ENCODE measurements at places on chromosomes 7 and 10.

GRCh38 chr10:87559392-87559791 lies 54.7 kb downstream of the MINPP1 start:
- no peak for DNase-seq

GRCh38 chr7:34718867-34719266 lies 60.8 kb downstream of the NPSR1 start:
- DNase-seq, result no peak

- no peak for DNase-seq
These were observed 167.2 kb downstream of the WNT2 start for GRCh38 chr7:117155694-117156093.

DNA sequence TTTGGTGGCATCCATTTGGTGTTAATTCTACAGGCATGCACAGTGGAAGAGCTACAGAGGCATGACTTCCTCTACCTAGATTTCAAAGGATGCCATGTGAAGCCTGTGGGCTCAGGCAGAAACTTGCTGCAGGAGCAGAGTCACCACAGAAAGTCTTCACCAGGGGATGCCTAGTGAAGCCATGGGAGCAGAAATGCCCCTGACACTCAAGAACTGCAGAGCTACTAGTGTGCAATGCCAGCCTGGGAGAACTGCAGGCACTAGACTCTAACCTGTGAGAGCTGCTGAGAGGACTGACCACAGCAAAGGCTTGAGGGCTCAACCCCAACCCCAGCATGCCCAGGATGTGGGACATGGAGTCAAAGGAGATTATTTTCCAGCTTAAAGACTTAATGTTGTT lies 3.9 kb downstream of the OR9A2 start:
- no peak for DNase-seq

- no peak for DNase-seq
These were observed 297.0 kb upstream of the AUTS2 start for GRCh38 chr7:69301253-69301652.

DNA sequence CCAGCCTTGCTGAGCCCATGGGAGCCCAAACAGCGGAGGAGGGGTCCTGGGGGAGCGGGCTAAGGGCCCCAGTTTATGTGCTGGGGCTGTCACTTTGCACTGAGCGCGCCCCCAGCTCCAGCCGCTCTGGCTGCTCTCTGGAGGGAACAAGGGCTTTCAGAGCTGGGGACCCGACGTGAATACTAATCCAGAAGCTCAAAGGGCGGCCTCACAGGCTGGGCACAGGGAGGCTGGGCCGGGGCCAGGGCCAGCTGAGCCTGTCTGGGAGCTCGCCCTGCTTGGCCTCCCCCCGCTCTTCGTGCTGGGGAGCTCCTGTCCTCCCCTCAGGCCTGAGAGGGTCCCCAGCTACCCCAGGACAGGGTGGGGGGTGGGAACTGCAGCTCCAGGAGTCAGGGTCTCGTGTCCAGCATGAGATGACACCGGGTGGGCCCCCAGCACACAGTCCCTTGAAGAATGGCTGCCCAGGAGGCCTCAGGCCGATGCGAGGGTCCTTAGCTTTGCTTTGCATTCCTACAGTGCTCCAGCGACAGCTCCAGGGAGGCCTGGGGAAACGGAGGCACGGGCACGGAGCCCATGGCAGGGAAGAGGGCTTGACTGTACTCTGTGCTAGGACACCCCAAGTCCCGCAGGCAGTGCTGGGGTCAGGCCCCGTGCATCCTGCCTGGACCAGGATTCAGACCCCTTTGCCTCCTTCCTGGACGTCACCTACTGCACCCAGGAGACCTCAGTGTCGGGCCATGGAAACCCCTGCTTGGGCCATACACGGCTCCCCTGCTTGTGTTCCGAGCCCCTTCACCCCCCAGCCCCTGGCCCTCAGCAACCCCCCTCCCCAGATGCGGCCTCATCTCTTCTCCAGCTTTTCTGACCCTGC lies 5.8 kb upstream of the AMZ1 start:
- DNase-seq, result no peak

GRCh38 chr10:92913973-92914372 lies 65.7 kb downstream of the EXOC6 start:
- DNase-seq, result no peak

DNA sequence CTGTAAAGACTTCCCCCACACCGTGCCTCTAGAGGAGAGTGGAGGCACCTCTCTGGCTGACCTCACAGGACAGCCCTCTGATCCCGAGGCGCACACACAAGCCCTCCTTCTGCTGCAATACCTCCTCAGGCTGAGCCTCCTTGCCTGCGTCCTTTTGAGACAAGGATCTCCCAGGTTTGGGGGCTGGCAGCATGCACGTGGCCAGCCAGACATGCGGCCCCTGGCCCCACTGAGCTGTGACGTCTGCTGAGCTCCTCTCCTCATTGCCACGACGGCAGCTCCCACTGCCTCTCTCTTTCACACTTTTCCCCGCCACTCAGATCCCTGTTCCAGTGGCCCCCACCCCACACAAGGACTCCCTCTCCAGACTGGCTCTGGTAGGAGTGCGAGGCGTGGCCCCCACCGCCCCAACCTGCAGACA lies 12.2 kb upstream of the DNAAF5 start:
- DNase-seq, result no peak

GRCh38 chr10:774223-774622 lies 84.8 kb upstream of the DIP2C start:
- DNase-seq, result no peak

- no peak for DNase-seq
These were observed 80.8 kb downstream of the CHST15 start for GRCh38 chr10:124012583-124012982.

- DNase-seq, result no peak
These were observed 222.8 kb downstream of the TNS3 start for GRCh38 chr7:47358944-47359588.

- no peak for DNase-seq
These were observed 82.5 kb upstream of the CAPZA2 start for GRCh38 chr7:116779931-116780330.

- DNase-seq, result peak; percentile 2
These were observed 957 bp upstream of the SVIL start for GRCh38 chr10:29635711-29636144.

GRCh38 chr7:140877249-140877524 lies 47.5 kb downstream of the BRAF start:
- no peak for DNase-seq

DNA sequence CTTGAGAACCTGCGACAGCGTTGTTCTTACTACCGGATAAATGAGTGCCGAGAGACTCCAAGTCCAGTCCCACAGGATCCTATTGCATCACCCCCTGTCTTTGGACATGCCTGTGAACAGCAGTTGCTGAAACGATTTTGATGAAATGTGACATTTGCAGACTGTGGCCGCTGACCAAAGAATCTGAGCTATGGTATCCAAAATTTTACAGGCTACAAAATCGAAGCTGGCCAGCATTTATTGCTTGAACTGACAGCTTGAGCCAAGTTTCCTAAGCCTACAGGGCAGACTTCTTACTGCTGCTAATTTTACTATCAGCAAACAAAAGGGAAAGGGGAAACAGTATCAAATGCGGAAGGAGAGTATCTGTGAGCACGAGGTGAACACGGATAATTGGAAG lies 12.1 kb upstream of the NPVF start:
- DNase-seq, result no peak

- DNase-seq, result no peak
These were observed 182.5 kb downstream of the LRMDA start for GRCh38 chr10:75613685-75614504.

- no peak for DNase-seq
These were observed 56.0 kb upstream of the DDC start for GRCh38 chr7:50621206-50621605.

GRCh38 chr10:59337201-59337652 lies 25.1 kb downstream of the FAM13C start:
- DNase-seq, result no peak

DNA sequence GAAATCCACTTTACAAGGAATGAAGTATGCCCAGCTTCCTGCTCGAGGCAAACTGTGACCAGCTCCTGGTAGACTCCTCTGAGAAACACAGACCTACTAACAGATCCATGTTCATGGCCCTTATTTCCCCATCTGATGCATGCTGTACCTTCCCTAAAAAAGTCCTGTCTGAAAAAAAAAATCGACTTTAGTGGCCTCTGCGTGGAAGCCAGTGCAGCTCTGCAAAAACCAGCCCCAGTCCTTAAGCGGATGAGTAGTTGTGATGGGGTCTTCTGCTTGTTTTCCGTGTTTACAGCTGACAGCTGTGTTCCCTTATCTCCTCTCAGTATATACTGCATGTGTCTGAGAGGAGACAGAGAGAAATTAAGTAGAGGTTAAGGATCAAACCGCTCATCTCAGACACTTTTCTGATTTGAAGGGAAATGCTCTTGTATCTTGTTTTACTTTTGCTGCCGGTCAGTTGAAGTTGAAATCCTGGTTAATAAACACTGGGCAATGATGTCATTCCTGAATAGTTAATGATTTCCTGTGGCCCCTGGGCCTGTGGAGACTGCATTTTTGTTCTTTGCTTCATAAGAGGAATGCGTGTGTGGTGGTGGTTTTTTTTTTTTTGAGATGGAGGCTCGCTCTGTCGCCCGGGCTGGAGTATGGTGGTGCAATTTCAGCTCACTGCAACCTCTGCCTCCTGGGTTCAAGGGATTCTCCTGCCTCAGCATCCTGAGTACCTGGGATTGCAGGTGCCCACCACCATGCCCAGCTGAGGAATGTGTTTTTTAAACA lies 67.6 kb downstream of the DOCK1 start:
- no peak for DNase-seq

- DNase-seq, result no peak
These were observed 283.8 kb downstream of the GATA3 start for GRCh38 chr10:8338177-8338766.

DNA sequence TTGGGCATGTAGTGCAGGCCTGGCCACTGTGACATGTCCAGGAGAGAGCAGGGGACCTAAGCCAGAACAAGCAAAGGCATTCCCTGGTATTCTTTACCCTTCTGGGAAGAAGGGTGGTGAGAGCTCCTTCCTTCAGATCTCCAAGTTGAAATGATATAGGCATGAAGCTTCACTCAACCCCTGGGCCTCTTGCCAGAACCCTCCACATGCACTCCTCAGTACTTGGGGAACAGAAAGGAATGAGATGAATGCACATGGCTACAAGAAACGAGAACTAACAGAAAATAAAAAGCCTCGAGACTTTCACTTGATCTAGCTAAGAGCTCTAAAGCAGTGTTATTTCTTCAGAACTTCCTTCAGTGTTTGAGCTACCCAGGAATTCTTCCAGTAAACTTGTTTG lies 262.2 kb downstream of the ETV1 start:
- no peak for DNase-seq

DNA sequence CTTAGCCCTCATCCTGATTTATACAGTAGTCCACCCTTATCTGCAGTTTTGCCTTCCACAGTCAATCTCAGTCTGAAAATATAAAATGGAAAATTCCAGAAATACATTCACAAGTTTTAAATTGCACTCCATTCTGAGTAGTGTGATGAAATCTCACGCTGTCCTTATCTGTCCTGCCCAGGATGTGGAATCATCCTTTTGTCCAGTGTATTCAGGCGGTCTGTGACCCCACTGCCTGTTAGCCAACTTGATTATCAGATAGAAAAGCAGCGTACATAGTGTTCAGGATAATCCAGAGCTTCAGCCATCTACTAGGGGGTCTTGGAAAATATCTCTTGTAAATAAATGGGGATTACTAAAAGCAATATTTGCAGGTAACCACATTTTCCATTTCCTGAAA lies 146.3 kb downstream of the MALRD1 start:
- no peak for DNase-seq

DNA sequence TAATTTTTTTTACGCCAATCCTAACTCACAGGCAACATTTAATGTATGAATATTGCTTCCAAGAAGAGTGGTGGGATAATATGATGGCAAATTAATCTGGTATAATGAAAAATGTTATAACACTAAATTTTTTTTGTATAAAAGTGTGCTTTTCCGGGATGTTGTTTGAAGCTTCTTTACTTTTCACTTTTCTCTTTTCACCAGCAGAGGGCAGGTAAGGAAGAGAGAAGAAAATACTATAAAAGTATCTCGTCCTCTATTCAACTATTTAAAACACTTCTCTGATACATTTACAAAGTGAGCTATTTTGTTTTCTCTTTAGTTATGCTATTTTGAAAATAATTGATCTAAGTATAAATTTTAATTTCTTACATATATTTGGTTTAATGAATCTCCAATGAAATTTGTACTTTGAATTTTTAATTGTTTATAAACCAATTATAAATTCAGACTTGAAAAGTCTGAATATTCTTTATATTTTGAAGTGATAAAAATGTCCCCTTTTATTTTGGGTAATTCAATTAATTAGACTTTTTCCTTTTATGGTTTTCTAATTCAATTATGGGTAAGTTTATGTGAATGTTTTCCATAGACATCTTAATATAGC lies 20.7 kb upstream of the CFTR start:
- DNase-seq, result no peak

- DNase-seq, result no peak
These were observed 161.7 kb upstream of the HPS1 start for GRCh38 chr10:98608411-98608810.
